ENCODE measurements at places on chromosomes 11 and 22. TPM values are rescaled to one million over a fixed set of nuclear protein-coding genes. Genes with fewer than 3 reads are reported as not detected.

Gene CAPN5
- total RNA-seq = 14.7 TPM

Gene KRTAP5-9
- 0.52 TPM for total RNA-seq

Gene ESAM
- total RNA-seq = 122 TPM

Gene MRE11
- total RNA-seq = 67.8 TPM

Gene VPREB1
- not detected for total RNA-seq

Gene MRGPRX4
- not detected for total RNA-seq

DNA sequence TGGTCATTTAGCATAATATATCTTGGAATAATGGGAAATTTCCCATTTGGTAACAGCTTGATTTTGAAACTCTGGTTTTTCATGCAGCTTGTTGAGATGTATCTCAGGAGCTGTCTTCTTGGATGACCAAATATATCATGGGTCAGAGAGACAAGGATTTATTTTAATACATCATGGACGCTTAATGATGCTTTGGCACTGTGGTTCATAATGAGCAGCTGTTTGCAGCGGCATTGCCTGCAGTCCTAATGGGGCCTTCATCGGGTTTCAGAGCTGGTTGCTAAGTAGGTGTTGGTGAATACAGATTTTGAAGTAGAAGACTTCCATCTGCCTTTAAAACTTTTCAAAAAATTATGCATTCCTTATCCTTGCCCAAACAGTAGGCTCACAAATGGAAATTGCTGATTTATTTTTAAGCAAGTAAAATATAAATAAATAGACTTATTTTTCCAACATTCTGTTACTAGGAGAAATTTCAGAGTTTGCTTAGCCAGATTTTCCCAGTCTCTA is 389.5 kb upstream of the FAT3 start:
- no peak overlapping the region for H3K27ac ChIP-seq
- H3K36me3 ChIP-seq = no peaks in the 10 kb centered on the region
- no peak overlapping the region for H3K4me3 ChIP-seq
- H3K27me3 ChIP-seq = no peaks in the 10 kb centered on the region

DNA sequence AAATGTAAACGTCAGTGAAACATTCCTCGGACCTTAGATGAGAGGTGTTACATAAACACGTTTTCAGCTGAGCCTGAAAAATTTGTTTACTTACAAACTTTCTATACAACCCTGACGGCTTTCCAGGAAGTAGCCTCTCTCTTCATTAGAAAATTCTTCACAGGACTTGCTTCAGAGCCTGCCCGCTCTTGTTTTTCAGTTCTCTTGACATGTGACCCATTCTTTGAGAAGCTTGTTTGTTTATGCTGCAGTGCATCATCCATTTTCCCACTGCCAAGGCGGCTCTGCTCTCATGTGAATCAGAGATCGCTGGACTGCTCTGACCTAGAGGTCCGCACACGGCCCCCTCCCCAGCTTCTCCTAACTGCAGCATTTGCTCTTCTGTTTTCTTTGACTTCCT is 47.9 kb upstream of the ARHGAP42 start:
- peak; percentile 81 for DNase-seq
- H3K27ac ChIP-seq = no peak overlapping the region
- H3K36me3 ChIP-seq = no peaks in the 10 kb centered on the region

- H3K36me3 ChIP-seq = no peaks in the 10 kb centered on the region
- no peaks in the 10 kb centered on the region for H3K27me3 ChIP-seq
- peaks cover 2% of the 10 kb centered on the region for H3K4me1 ChIP-seq
- no peak for DNase-seq
- H3K27ac ChIP-seq = no peak overlapping the region
Measured at GRCh38 chr11:121235057-121235456, 57.5 kb upstream of the SC5D start.

DNA sequence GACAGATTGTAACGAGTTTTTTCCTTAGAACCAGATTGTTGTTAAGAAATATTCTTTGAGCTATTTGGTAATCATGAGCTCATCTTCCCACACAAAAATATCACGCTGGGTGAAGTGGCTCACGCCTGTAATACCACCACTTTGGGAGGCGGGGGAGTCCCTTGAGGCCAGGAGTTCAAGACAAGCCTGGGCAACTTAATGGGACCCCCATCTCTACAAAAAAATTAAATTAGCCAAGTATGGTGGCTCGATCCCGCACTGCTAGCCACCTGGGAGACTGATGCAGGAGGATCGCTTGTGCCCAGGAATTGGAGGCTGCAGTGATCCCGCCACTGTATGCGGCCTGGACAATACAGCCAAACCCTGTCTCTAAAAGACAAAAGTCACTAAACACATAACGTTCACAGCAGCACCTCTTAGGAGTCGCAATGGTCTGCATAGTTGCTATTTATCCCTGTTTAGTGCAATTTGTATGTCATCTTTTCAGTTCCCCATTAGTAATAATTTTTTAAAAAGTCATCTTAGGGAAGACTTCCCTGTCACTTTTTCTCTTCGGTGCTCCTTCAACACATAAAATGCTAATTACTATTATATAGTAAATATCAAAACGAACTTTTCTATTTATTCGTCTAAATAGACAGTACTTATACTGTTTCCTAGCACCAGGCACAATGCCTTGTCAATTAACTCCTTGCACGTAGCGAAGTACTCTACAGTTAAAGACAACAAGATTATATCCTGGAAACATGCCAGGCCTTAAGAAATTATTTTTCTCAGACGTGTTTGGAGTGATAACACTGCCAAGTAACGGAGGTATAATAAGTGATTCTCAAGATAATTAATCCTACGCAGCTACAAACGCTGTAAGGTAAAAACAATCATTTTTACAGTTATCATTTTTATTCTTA is 1.1 kb downstream of the ST13 start:
- no peaks in the 10 kb centered on the region for H3K27me3 ChIP-seq
- no peak overlapping the region for H3K4me3 ChIP-seq
- no peaks in the 10 kb centered on the region for H3K36me3 ChIP-seq
- peaks cover 18% of the 10 kb centered on the region for H3K4me1 ChIP-seq
- no peak overlapping the region for H3K27ac ChIP-seq
- peak; percentile 55 for DNase-seq

GRCh38 chr22:42717197-42717928 is 3.3 kb downstream of the A4GALT start:
- no peak overlapping the region for H3K27ac ChIP-seq
- no peak overlapping the region for H3K4me3 ChIP-seq
- no peaks in the 10 kb centered on the region for H3K36me3 ChIP-seq

GRCh38 chr11:80838153-80838552 is 1397.3 kb upstream of the TENM4 start:
- no peaks in the 10 kb centered on the region for H3K4me1 ChIP-seq
- no peaks in the 10 kb centered on the region for H3K27me3 ChIP-seq
- H3K27ac ChIP-seq = no peak overlapping the region
- H3K36me3 ChIP-seq = no peaks in the 10 kb centered on the region
- H3K4me3 ChIP-seq = no peak overlapping the region

DNA sequence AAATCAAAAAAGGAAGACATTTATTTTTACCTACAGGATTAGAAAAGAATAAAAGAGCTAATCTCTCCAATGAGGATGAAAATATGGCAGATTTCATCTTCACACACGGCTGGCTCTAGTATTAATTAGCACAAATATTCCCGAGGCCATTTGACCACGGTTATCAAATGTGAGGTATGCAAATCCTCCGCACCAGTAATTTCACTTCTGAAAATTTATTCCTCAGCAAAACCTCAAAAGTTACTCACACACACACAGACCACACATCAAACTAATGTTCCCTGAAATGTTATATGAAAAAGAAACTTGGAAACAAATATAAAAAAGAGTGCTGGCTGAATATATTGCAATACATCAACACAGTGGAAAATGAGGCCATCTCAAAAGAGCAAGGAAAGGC is 32.8 kb downstream of the CELSR1 start:
- peaks cover 11% of the 10 kb centered on the region for H3K4me1 ChIP-seq
- no peak overlapping the region for H3K27ac ChIP-seq
- H3K4me3 ChIP-seq = no peak overlapping the region
